Dorsolateral prefrontal cortex (tissue), 122 donors: ENCODE measurements at places on chromosomes 12 and 14. TPM values are rescaled to one million over a fixed set of nuclear protein-coding genes. Genes with fewer than 3 reads are reported as not detected.

DNA sequence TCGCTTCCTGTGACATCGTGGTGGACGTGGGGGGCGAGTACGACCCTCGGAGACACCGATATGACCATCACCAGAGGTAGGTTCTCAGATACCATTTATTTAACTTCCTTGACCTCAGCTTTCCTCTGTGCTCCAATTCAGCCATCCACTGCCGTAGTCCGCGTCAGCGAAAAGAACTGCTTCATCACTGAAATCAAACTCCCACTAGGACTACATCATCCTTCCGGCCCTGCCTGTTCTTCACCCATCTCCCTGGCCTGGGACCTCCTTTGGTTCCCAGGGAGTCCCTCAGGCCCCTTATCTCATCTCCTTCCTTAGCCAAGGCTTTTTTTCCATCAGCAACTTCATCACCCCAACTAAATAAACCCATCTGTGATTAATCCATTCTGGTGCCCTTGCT, 692 bp downstream of the MYG1 start:
- no peak for DNase-seq

DNA sequence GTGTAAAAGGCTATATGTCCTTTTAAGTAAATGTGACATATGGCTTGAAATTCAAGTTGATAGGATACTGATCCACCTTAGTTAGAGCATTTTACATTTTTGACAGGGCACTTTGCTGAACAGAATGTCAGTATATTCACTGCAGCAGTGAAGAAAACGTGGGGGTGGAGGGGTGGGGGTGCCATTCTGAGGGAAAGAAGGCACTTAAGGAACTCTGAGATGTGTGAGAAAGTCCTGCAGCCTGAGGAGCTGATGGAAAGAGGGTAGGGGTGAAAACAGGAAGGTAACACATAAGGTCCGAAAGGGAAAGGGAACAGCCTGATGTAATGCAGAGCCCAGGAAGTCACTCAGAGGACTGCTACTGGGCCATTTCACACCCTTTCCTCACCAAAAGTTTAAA, 265.5 kb upstream of the GRIP1 start:
- DNase-seq, result no peak

DNA sequence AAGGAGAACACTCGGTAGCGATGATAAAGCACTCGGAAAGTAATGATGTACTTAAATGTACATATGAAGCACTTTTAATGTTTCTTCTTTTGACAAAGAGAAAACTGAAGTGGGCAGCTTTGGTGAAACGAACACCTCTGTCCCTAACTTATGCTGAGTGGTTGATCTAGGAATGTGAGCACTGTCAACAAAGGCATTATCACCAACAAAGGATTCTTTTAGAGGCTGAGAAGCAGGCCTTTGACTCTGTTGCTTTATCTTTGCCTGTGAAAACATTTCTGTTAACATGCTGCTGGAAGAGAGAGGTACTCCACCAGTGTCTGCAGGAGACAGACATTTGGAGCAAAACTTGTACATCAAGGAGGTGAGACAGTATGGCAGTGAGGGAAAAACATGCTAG, 103.2 kb upstream of the VRK1 start:
- DNase-seq, result no peak

DNA sequence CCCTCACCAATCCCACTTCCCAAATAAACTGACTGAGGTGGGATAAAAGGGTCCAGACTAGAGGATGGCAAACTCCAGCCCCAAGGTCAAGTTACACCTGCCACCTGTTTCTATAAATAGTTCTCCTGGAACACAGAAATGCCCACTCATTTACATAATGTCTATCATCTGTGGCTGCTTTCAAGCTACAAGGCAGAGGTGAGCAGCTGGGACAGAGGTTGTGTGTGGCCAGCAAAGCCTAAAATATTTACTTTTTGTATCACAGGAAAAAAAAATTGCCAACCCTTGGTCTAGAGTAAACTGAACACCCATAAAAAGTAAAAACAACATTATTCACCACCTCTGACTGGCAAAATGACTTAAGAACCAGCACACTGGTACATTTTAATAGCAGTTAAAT, 269.4 kb downstream of the RGS6 start:
- DNase-seq, result no peak

GRCh38 chr12:131077931-131078391, 124.3 kb downstream of the ADGRD1 start:
- no peak for DNase-seq

- DNase-seq, result no peak
Measured at GRCh38 chr14:70425354-70425753, 8.5 kb upstream of the SYNJ2BP start.

DNA sequence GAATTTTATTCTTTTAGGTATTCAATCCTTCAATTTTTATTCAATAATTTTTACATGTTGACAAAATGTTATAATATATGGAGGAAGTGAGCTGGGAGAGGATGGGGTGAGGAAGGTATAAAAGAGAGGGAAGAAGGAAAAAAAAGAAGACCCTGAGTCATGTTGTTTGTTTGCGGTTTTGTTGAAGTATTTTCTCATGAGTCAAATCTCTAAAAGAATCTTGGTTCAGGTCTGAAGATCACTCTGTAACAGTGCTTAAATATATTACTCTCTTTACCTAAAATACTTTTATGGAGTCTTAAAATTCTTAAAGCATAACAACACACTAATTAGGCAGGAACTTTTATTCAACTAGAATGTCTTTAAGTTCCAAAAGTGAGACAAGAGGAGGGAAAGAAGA, 489.6 kb upstream of the GARIN6 start:
- no peak for DNase-seq

GRCh38 chr12:11786638-11787365, 137.3 kb downstream of the ETV6 start:
- no peak for DNase-seq

The SLC2A13 gene
- total RNA-seq, result 67.5 TPM

The LRTM2 gene
- 30.4 TPM for total RNA-seq
